ENCODE measurements at places on chromosomes 16 and 17.

DNA sequence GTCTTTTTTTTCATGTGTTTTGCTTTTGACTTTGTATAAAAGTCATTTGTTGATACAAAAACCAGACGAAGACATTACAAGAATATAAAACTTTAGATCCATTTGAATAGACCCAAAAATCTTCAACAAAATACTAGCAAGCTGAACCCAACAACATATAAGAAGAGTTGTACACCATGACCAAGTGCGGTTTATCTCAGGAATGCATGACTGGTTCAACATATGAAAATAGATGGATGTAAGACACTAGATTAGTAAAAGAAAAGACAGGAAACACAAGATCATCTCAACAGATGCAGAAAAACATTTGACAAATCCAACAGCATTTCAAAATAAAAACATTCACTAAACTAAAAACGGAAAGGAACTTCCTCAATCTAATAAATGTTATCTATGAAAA lies 69.0 kb downstream of the TBC1D16 start:
- no peak for DNase-seq

DNA sequence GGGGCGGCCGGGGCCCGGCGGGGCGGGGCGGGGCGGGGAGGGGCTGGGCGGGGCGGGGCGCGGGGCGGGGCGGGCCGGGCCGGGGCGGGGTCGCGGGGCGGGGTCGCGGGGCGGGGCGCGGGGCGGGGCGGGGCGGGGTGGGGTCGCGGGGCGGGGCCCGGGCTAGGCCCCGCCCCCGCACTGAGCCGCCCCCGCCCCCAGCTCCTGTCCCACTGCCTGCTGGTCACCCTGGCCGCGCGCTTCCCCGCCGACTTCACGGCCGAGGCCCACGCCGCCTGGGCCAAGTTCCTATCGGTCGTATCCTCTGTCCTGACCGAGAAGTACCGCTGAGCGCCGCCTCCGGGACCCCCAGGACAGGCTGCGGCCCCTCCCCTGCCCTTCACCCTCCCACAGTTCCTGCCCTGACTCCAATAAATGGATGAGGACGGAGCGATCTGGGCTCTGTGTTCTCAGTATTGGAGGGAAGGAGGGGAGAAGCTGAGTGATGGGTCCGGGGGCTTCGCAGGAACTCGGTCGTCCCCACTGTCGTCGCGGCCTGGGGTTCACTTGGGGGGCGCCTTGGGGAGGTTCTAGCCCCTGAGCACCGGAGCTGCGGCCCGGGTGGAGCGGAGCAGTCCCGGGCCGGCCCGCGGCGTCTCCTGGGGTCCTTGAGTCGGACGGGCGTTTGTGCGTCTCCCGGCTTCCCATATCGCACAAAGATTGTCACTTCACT lies 795 bp upstream of the HBM start:
- DNase-seq: no peak

DNA sequence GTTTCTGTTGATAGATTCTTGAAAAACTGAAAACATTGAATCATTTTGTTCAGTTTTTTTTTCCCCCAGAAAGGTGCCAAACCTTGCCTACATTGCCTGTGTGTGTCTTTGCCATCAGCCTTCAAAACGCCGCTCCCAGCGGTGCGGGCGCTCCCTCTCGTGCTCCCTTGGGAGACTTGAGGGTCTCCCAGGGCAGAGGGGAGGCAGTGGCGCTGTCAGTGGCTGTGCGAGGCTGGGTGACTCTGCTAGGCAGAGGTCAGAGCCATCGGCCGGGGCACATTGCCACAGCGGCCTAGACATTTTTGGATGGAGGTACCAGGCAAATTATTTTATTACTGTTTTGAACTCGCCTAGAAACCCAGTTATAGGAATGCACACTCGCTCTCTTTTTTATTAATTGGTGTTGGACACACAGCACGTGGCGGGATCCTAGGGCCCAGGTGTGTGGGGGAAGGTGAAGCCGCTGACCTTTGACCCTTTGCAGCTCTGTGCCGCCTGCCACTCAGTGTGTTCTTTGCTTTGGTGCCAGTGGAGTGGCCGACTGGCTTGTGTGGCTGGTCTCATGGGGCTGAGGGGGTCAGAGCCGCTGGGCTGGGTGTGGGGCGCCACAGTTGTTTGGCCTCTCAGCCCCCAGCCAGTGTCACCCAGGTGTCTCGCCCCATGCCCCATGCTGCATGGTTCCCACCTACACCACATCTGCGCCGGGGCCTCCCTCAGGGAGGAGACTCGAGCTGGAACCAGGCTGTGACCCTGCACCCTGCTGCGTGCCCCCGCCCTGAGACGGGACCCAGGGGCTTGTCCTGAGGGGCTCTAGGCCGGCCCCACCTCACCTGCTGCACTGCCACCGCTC lies 115.7 kb downstream of the BANP start:
- no peak for DNase-seq

DNA sequence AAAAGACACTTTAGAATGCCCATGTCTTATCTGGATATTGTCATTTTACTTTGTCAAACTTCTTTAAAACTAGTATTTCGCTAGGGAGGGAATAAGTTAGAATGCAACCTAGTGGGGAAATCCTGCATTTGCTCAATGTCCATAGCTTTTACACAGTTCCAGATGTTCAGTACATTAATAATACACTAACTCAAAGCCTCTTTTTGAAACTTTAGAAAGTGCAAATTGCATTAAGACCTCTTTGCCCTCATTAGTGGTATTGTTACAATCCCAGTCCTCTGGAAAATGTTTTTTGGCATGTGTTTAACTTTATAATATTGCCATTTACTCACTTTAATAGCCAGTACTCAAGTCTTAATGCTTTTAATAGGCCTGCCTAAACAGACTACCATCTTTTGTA lies 106.8 kb downstream of the BRIP1 start:
- DNase-seq: no peak

GRCh38 chr17:56786989-56787482 lies 46.7 kb downstream of the C17orf67 start:
- no peak for DNase-seq

DNA sequence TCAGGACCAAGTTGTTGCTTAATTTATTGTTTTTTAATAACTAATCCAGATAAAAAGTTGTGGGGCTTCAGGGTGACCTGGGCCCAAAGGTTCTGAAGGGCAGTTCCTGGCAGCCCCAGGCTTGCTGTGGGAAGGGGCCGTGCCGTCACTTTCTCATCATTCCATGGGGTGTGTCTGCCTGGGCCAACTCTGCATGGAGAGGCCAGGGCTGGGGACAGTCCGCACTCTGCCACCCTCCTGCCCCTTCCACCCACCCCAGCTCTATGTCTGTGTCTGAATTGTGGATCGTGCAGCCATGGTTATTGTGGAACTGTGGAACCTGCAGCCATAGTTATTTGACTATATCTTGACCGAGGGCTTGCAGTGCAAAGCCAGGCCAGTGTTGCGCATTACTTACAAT lies 4.0 kb downstream of the LIMD2 start:
- no peak for DNase-seq
